ENCODE measurements at places on chromosomes 11 and 22.

DNA sequence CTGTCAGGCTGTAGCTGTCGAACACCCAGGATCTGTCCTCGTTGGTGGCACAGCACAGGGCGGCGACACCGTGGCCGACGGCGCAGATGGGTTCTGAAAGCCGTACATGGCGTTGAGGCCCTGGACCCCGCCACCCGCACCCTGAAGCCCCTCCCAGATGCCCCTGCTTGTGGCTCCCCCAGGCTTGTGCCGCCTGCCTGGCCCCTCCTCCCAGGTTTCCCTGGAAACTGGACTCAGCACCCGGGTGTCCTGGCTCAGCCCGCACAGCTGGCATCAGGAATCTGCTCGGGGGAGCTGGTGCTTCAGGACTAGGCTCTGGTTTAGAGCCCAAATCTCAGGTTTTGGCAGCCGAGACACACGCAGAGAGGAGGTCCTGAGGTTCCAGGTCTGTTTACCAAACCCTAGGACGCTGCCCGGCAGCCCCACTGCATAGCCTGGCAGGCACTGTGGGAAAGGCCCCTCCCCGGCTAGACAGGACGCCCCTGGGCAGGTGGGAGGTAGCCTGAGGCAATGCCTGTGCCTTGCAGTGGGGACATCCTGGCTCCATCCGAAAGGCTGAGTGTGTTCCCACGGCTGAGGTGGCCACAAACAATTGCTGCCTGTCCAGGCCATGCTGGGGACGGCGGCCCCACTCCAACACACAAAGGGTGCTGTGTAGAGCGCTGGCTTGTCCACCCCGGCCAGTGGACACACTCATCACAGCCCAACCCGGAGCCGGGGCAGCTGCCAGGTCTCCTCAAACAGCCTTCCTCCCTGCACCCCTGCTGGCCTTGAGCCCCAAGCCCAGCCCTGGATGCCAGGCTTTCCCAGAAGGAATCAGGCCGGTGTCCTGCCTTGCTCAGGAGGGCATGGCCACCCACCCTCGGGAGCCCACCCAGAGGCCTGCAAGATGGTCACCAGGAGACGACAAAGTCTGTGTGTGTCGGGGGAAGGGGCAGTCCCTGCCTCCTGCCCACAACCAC, 4.6 kb downstream of the GATD1 start:
- no peak for DNase-seq

DNA sequence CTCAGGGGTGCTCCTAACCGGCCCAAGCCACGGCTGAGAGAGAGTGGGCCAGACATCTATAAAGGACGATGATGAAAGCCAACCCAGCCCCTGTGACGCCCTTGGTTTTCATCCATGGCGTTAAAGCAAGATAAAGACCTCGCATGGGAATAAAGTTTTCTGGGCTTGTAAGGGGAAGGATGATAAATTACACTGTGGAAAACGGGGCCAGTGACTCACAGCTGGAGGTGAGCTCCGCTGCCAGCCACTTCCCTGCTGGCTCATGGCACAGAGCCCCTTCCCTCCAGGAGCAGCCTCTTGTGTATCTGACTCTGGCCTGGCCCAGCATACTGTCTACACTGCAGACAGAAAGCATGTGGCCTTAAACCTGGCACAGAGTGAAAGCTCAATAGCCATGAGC, 503.2 kb upstream of the B3GAT1 start:
- DNase-seq, result no peak

- DNase-seq, result no peak
Measured at GRCh38 chr11:9219572-9219971, 45.6 kb downstream of the DENND5A start.

GRCh38 chr11:66556086-66556485, 9.4 kb downstream of the ACTN3 start:
- DNase-seq, result no peak

GRCh38 chr11:68966894-68967780, 13.6 kb downstream of the MRGPRD start:
- no peak for DNase-seq

DNA sequence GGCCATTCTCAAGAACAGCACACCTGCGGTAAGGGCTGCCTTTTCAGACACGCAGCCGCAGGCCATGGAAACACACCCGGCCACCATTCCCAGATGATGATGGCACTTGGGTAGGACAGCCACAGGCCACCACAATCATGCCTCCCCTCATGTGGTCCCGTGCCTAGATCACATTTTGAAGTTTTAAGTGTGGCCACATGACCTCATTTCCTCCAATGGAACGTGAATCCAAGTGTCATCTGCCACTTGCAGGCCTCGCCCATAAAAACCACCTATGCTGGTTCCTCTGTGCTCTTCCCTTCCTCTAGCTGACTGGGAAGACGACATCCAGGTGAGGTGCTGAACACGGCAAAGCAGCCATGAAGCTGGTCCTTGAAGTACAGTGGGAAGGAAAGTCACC, 44.6 kb upstream of the SLC25A1 start:
- DNase-seq, result no peak

DNA sequence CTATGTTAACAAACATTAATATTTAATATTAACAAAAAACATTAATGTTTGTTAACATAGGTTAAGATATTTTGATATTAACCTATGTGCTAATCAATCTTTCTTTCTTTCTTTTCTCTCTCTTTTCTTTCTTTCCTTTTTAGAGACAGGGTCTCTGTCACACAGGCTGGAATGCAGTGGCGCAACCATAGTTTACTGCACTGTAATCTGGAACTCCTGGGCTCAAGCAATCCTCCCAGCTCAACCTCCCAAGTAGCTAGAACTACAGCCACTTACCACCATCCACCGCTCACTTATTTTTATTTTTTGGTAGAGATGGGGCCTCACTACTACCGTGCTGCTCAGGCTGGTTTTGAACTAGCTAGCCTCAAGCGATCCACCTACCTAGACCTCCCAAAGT, 13.2 kb downstream of the SIK3 start:
- no peak for DNase-seq

GRCh38 chr11:64711138-64711955, 11.7 kb downstream of the NRXN2 start:
- DNase-seq, result no peak

GRCh38 chr11:47051217-47051616, 114.7 kb downstream of the CSTPP1 start:
- no peak for DNase-seq

DNA sequence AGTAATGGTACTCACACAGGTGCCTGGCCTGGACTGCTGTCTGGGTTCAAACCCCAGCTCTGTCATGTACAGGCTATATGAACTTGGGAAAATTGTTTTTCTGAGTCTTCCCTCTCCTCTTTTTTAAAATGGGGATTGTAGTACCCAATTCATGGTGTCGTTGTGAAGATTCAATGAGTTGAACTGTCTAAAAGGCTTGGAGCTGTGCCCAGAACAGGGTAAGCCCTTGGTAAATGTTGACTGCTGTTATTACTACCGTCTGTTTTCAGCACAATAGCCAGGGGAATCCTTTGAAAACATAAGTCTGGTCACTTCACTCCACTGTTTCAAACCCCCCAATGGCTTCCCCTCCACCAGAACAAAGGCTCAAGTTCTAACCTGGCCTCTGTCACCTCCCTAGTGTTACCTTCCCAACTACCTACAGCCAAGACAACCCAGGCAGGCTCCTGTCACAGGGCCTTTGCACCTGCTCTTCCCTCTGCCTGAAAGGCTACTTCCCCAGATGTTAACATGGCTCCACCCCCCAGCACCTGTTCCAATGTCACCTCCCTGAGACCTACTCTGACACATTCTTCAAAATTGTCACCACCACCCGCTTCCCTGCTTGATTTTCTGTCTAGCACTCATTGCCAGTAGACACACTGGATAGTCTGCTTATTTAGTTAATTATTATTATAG, 152.8 kb downstream of the CHST1 start:
- DNase-seq, result no peak

GRCh38 chr22:36921309-36922104, 8.1 kb downstream of the CSF2RB start:
- DNase-seq, result peak; percentile 15

DNA sequence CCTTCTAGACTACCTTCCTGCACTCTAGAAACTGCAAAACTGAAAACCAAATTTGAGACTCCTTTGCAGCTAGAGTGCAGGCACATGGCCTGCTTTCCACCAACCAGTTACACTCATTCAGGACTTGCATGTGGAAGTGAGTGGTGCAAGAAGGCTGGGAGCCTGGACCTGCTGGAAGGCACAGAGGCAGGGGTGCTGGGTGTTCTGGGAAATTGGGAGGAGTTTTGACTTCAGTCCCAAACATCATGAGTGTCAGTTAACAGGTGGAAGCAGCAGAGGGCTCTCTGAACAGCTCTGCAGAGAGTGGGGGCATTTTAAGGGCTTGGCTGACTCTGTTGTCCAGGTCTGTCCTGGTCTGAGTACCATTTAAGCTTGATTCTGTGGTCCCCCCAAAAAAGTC, 49.3 kb upstream of the SYT13 start:
- no peak for DNase-seq

GRCh38 chr11:4641501-4641900, 2.3 kb upstream of the OR51E1 start:
- no peak for DNase-seq

GRCh38 chr11:32830413-32830738, 649 bp downstream of the PRRG4 start:
- no peak for DNase-seq

GRCh38 chr11:26704249-26704648, 17.6 kb downstream of the SLC5A12 start:
- no peak for DNase-seq

DNA sequence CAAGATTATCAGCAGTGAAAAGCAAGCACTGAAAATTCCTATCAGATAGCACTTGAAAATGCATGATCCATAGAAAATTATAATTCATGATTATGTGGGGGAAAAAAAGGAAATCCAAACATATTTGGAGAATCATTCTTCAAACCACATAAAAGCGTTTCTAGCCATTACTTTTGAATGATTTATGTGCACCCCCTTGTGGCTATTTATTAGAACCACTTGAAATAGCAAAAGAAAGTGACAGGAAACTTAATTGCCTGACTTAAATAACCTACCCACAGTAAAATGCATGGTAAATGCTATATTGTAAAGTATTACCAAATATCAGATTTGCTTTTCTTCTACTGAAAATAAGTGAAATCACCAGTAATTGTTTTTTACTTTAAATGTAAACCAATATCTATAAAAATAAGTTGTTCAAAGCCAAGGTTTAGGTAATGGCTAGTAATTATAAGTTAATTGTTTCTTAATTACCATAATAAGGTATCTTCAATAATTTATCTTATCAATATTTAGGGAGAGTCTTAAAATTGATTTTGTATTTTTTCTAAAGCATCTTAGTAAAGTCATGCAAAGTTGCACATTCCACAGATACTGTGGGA, 168.5 kb downstream of the ARHGAP42 start:
- DNase-seq, result no peak

DNA sequence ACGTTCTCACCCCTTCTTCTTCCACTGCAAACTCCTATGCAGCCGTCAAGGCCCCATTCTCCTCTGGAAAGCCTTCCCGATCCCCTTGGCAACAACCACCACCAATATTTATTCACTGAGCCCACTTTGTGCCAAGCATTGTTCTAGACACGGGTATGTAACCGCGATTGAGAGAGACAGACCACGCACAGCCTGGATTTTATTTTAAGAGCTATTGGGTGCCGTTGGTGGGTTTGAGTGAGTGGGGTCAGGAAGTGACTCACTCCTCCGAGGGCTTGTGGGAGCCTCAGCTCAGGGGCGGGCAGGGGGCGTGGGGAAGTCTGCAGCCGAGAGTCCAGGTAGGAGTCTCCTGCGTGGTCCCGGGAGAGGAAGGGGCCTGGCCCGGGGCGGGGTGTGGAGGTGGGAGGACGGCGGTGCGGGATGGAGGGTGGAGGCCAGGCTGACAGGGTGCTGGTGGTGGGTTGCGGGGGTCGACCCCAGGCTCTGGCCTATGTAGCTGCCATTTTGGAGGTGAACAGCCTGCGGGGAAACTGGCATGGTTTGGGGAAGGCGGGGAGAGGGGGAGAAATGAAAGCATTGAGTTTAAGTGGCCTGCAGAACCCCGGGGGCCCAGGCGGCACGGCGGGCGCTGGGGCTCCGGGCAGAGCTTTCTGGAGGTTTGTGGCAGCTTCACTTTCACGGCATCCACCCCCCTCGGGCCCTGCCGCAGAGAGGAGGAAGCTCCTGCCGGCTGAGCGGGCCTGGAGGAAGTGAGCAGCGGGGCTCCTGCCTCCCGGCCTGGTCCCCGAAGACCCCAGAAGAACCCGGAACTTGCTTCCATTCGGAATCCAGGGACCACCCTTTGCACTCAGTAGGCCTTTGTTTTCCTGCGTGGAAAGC, 547 bp downstream of the PARVG start:
- DNase-seq, result peak; percentile 65

DNA sequence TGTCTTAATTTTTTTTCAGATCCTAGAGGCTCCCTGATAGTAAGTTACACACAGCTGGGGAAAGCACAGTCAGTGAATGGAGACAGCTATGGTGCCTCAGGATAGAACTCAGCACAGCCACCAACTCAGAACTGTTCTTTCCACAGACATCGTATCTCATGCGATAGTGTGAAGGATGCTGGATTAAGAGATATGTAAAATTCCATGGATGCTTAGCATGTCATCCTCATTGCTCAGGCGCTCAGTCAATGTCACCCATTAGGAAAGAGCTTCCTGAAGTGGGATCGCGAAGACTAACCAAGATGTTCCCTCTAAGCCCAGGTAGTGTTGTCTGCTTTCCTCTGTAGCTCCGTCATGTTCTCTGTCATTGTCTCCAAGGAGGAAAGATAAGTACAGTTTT, 1000.4 kb downstream of the OPCML start:
- DNase-seq, result no peak

GRCh38 chr11:75450826-75451821, 18.1 kb upstream of the KLHL35 start:
- peak; percentile 27 for DNase-seq

DNA sequence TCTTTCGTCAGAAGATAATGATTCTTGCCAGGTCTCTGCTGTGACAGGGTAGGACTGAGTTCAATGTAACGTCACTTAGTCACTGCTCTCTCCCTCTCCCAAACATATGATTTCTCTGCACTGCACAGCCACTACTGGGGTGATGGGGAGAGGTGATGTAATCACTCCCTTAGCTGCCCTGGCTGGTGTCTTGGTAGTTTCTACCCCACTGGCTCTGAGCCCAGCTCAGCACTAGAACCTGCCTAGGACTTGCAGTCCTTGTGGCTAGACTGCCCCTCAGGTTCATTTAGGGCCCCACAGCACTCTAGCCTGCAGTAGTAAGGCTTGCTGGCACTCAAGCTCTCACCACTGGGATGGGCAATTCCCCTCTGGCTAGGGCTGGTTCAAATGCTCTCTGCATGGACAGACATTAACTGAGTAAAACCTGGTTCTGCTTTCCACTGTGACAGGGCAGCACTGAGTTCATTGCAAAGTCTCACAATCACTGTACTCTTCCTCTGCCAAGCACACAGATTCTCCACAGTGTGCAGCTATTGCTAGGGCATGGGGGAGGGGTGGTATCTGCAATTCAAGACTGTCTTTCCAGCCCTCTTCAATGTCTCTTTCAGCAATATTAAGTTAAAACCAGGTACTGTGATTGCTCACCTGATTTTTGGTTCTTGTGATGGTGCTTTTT, 571.4 kb upstream of the FAT3 start:
- DNase-seq, result no peak

- DNase-seq, result no peak
Measured at GRCh38 chr22:24355574-24355973, 71.8 kb upstream of the ADORA2A start.

GRCh38 chr11:130760515-130761125, 155.7 kb downstream of the SNX19 start:
- no peak for DNase-seq
